GM23248 (cell line): ENCODE measurements at places on chromosomes 11 and 22. TPM values are rescaled to one million over a fixed set of nuclear protein-coding genes. Genes with fewer than 3 reads are reported as not detected.

UBQLNL gene
- 0.32 TPM in 1 of 2 replicates, not detected in the other for total RNA-seq

OR4C45 gene
- total RNA-seq, result not detected in 2 replicates

POU2AF2 gene
- not detected in 2 replicates for total RNA-seq

IFITM1 gene
- 72.7 and 77.3 TPM in 2 replicates for total RNA-seq

KMT5B gene
- 17.7 and 25.9 TPM in 2 replicates for total RNA-seq

GRM5 gene
- not detected in 2 replicates for total RNA-seq

OR51F2 gene
- total RNA-seq, result not detected in 2 replicates

LRRC4C gene
- total RNA-seq, result not detected in 2 replicates

CYB5R2 gene
- 6.2 and 11.5 TPM in 2 replicates for total RNA-seq

P4HA3 gene
- total RNA-seq, result 24.3 and 26.4 TPM in 2 replicates

GAL gene
- 0.97 and 1.5 TPM in 2 replicates for total RNA-seq

BDNF gene
- total RNA-seq, result 63.6 and 64.1 TPM in 2 replicates

KCNJ5 gene
- total RNA-seq, result under 0.01 TPM in 1 of 2 replicates, not detected in the other

C11orf16 gene
- not detected in 2 replicates for total RNA-seq

CCDC116 gene
- total RNA-seq, result 0.54 TPM in 1 of 2 replicates, not detected in the other

GLYAT gene
- total RNA-seq, result not detected in 2 replicates

MMP1 gene
- 53.2 and 68.3 TPM in 2 replicates for total RNA-seq

TMEM45B gene
- not detected in 2 replicates for total RNA-seq

MPPED2 gene
- total RNA-seq, result not detected in 2 replicates

CDKN1C gene
- total RNA-seq, result 0.43 TPM in 1 of 2 replicates, not detected in the other

ZPR1 gene
- total RNA-seq, result 30.8 and 34.9 TPM in 2 replicates

APOL4 gene
- total RNA-seq, result not detected in 2 replicates

NPAS4 gene
- not detected in 2 replicates for total RNA-seq

BIRC3 gene
- total RNA-seq, result 0.89 and 0.97 TPM in 2 replicates

PYGM gene
- total RNA-seq, result not detected in 2 replicates
